GM23248 (cell line): ENCODE measurements at places on chromosomes 2 and 18. TPM values are rescaled to one million over a fixed set of nuclear protein-coding genes. Genes with fewer than 3 reads are reported as not detected.

LAMA1 gene
- polyA plus RNA-seq, result 2.8 and 3.1 TPM in 2 replicates

COX5B gene
- polyA plus RNA-seq, result 315 and 327 TPM in 2 replicates

EIPR1 gene
- polyA plus RNA-seq, result 20.2 and 22.7 TPM in 2 replicates

MAPK4 gene
- not detected in 2 replicates for polyA plus RNA-seq

ARHGEF33 gene
- 0.52 and 0.75 TPM in 2 replicates for polyA plus RNA-seq

SATB2 gene
- polyA plus RNA-seq, result 2.1 and 3.0 TPM in 2 replicates

SERPINB10 gene
- not detected in 2 replicates for polyA plus RNA-seq

CDK15 gene
- polyA plus RNA-seq, result 0.88 and 1.7 TPM in 2 replicates

RMDN2 gene
- 9.3 and 11.1 TPM in 2 replicates for polyA plus RNA-seq

YES1 gene
- 23.6 and 23.8 TPM in 2 replicates for polyA plus RNA-seq

AMER3 gene
- not detected in 2 replicates for polyA plus RNA-seq

MYO7B gene
- polyA plus RNA-seq, result not detected in 2 replicates

TUBA3D gene
- polyA plus RNA-seq, result not detected in 2 replicates

SP110 gene
- 11.1 and 13.4 TPM in 2 replicates for polyA plus RNA-seq

GBX2 gene
- not detected in 2 replicates for polyA plus RNA-seq

ASB18 gene
- polyA plus RNA-seq, result not detected in 2 replicates

RAD51AP2 gene
- not detected in 2 replicates for polyA plus RNA-seq

PPM1G gene
- 72.4 and 72.7 TPM in 2 replicates for polyA plus RNA-seq

POTEE gene
- 0.52 and 0.78 TPM in 2 replicates for polyA plus RNA-seq

SH3BP4 gene
- polyA plus RNA-seq, result 59.3 and 59.5 TPM in 2 replicates

DNAH7 gene
- 0.29 and 0.40 TPM in 2 replicates for polyA plus RNA-seq

REG3G gene
- not detected in 2 replicates for polyA plus RNA-seq

LAMA3 gene
- polyA plus RNA-seq, result 0.46 and 0.93 TPM in 2 replicates

TMBIM1 gene
- 164 and 166 TPM in 2 replicates for polyA plus RNA-seq

MTCL1 gene
- 7.8 and 10.3 TPM in 2 replicates for polyA plus RNA-seq

SLC9A4 gene
- polyA plus RNA-seq, result not detected in 2 replicates

HOXD10 gene
- 10.9 and 16.0 TPM in 2 replicates for polyA plus RNA-seq

CGREF1 gene
- polyA plus RNA-seq, result 17.2 and 17.8 TPM in 2 replicates

PJVK gene
- polyA plus RNA-seq, result 1.3 and 1.6 TPM in 2 replicates

LRPPRC gene
- 23.3 and 27.7 TPM in 2 replicates for polyA plus RNA-seq

PIEZO2 gene
- 0.65 and 0.93 TPM in 2 replicates for polyA plus RNA-seq

GKN2 gene
- not detected in 2 replicates for polyA plus RNA-seq

INHBB gene
- 0.19 and 0.49 TPM in 2 replicates for polyA plus RNA-seq

CHRND gene
- not detected in 2 replicates for polyA plus RNA-seq

GGCX gene
- 62.7 and 65.4 TPM in 2 replicates for polyA plus RNA-seq

PDE11A gene
- 0.34 and 0.75 TPM in 2 replicates for polyA plus RNA-seq

EMILIN1 gene
- polyA plus RNA-seq, result 61.5 and 65.0 TPM in 2 replicates

BOLL gene
- not detected in 2 replicates for polyA plus RNA-seq

PCGF1 gene
- 23.5 and 24.8 TPM in 2 replicates for polyA plus RNA-seq

NDC80 gene
- 16.0 and 16.3 TPM in 2 replicates for polyA plus RNA-seq

IL1F10 gene
- polyA plus RNA-seq, result not detected in 2 replicates
